Cardiac muscle cell (in vitro differentiated cells and primary cell): ENCODE measurements at places on chromosomes 7 and 10. TPM values are rescaled to one million over a fixed set of nuclear protein-coding genes. Genes with fewer than 3 reads are reported as not detected.
A peak's percentile ranks its signal among the peaks of the same experiment; 100 is the strongest.

DNA sequence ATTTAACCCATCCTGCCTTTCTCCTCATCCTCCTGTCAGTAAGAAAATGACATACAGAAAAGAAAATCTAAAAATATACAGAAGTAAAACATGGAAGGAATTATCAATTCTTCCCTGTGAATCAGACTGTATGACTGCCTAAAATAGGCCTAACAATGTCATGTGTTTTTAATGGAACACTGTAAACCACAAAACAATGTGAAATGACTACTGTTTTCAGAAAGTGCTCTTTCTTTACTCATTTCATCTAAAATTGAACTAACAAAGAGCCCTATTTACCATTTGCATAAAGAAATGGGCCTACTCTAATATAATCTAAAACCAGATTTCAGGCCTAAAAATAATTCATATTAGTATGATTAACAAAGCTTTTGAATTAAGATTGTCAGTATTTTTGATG is 35.7 kb downstream of the SEMA3E start:
- H3K4me1 ChIP-seq, result peaks cover 4% of the 10 kb centered on the region
- H3K36me3 ChIP-seq, result no peaks in the 10 kb centered on the region
- H3K27ac ChIP-seq, result no peak overlapping the region
- no peak for DNase-seq
- no peak overlapping the region for H3K4me3 ChIP-seq
- no peaks in the 10 kb centered on the region for H3K27me3 ChIP-seq

DNA sequence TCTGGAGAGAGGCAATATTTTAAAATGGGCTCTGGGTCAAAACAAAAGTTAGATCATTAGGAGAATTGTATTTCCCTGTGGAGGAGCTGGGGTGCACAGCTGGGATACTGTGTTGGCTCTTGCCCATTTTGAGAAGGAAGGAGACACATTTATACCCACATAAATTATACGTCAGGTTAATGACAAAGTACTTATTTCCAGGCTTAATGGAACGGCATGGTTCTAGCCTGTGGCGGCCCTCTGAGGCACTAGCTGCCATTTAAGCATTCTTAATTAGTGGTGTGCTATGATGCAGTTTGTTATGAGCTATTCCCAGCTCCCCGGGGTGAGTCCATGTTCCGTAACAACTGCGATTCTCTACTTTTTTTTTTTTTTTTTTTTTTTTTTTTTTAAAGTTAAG is 193.5 kb downstream of the SEC23IP start:
- no peaks in the 10 kb centered on the region for H3K36me3 ChIP-seq
- no peaks in the 10 kb centered on the region for H3K4me1 ChIP-seq
- DNase-seq, result no peak
- H3K27me3 ChIP-seq, result no peaks in the 10 kb centered on the region

DNA sequence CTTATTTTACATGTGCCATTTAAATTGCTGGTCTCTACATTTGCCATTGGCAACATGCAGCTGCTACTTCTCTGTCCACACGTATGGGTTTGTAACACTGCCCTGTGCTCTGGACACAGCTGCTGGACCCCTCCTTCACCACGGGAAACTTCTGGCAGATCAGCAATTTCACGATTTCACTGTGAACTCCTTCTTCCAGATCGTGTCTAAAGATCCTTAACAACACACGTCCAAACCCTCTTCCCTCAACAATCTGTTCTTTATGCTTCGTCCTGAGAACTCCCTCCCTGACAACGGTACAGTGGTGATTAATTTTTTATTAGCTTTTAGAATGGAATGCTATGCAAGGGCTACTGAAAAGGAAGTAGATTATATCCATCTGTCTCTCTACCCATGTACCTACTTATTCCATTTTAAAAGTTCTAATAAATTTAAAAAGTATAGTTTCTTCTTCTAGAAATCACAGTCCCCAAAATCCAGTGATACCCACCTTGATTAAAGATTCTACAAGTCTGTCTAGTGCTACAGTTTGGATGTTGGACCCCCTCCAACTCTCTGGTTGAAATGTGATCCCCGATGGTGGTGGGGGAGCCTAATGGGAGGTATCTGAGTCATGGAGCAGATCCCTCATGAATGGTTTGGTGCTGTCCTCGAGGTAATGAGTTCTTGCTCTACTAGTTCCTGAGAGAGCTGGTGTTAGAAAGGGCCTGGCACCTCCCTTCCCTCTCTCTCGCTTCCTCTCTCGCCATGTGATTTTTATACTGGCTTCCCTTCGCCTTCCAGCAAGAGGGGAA is 81.0 kb downstream of the KIAA1549 start:
- DNase-seq, result peak; percentile 37
- H3K27me3 ChIP-seq, result no peaks in the 10 kb centered on the region
- H3K4me3 ChIP-seq, result no peak overlapping the region
- H3K4me1 ChIP-seq, result no peaks in the 10 kb centered on the region
- H3K27ac ChIP-seq, result no peak overlapping the region

- no peak overlapping the region for H3K27ac ChIP-seq
- H3K27me3 ChIP-seq, result peaks cover 63% of the 10 kb centered on the region
- H3K36me3 ChIP-seq, result no peaks in the 10 kb centered on the region
- peak overlapping the region; percentile 69 for H3K4me3 ChIP-seq
- peak; percentile 11 for DNase-seq
- H3K4me1 ChIP-seq, result peaks cover 10% of the 10 kb centered on the region
Observed at GRCh38 chr7:91266067-91266688, 1.9 kb downstream of the FZD1 start.

Gene GJC3
- total RNA-seq, result not detected in 2 replicates
